ENCODE measurements at places on chromosomes 6 and 20. TPM values are rescaled to one million over a fixed set of nuclear protein-coding genes. Genes with fewer than 3 reads are reported as not detected.

- DNase-seq = no peak
These were observed 343.4 kb downstream of the SMOC2 start for GRCh38 chr6:168784426-168784825.

- no peak for DNase-seq
These were observed 23.6 kb upstream of the NR2E1 start for GRCh38 chr6:108142240-108142639.

DNA sequence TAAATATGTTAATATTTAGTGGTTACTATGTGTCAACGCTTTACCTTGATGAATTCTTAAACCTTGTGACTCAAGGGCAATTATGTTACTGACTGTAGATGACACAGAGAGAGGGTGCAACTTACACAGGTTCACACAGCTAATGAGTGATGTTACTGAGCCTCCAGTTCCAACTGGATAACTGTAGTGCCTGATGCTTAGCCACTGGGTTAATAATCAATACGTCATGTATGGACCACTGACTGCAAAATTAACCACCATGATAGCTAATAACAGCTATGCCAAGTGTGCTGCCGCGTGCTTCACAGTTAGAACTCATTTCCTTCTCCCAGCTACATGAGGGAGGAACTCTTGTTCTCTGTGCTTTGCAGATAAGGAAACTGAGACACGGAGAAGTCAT, 45.4 kb downstream of the SIRPA start:
- DNase-seq = no peak

DNA sequence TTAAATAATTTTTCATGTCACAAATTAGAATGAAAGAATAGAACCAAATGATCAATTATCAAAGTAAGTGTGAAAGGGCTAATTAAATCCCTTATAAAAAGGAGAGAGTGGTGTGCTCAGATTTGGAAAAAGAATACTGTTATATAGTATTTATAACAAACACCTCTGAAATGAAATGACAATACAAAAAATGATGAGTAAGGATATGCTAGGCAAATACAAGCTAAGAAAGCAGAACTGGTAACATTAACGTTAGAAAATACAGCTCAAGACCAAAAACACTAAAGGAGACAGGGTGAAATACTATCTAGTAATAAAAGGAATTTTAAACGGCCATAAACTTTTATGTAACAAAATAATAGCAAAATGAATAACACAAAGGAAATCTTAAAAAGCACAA, 324.2 kb upstream of the RUNX2 start:
- no peak for DNase-seq

Gene WASF1
- 25.5 TPM for polyA plus RNA-seq

Measured in left lung (tissue), 14 donors.